Esophagus squamous epithelium (tissue), 5 donors: ENCODE measurements at places on chromosomes 2 and 18. TPM values are rescaled to one million over a fixed set of nuclear protein-coding genes. Genes with fewer than 3 reads are reported as not detected.

- DNase-seq: no peak
Observed at GRCh38 chr18:3671176-3671575, 221.2 kb downstream of the TGIF1 start.

- no peak for DNase-seq
Observed at GRCh38 chr18:58038063-58038462, 6.0 kb upstream of the NEDD4L start.

- no peak for DNase-seq
Observed at GRCh38 chr2:119288576-119288975, 64.9 kb downstream of the STEAP3 start.

DNA sequence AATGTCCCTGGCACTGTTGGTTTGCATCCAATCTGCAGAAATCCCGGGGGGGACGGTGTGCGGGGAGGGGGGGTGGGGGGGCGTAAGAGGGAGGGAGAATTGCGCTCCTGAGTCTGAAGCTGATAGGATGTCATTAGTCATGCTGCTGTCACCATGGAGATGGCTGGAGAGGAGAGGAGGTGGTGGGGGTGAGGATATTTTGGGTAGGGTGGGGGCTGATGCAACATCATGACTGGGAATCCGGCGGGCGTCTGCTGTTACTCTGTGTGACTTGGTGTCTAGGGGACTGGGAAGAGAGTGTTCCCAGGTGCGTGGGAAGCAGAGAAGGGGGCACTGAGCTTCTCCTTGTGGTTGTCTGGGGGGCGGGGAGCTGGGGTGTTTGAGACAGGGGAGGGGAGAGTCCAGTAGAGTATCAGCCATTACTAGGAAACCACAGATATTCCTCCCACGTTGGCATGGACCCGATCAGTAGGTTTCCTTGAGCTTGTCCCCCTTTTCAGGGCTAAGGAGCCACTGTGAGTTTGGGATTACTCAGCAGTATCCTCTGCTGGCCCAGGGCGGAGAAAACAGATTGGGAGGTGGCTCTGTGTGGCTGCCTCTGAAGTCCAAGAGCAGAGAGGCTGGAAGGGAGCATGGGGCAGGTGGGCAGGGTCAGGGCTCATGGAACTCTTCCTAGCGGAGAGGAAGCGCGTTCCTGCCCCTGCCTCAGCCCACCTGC, 18.9 kb downstream of the TET3 start:
- DNase-seq: no peak

DNA sequence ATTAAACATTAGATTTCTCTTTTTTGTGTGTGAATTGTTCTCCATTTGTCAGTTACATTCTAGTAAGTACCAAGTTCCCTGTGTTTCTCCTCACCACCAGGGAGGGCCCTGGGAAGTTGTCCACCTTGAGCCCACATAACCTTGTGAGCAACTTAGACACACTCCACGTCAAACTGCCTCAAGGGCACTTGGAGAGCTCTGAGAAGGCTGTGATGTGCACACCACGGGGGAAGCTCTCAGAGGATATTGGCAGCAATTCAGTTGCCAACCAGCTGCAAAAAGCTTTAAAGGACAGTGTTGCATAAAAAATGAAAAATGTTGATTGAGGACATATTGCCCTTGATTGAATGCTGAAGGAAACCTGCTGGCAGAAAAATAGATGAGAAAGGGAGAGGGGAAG, 743.6 kb downstream of the RNF144A start:
- no peak for DNase-seq

DNA sequence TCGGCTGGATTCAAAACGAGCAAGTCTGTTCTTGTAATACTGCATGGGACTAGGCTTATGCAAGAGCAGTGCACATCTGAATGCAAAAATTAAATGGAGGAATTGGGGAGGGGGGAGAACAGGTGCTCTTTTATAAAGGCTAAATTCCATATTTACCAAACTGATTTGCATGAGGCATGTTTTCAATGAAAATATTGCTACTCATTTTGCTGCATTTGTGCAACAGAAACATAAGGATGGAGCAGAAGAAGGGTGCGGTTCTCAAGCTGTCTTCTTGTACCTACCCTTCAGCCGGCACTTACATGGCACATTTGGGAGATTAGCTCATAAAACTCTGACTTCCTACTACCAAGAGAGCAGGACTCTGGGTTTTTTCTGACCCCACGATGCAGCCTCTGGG, 256.4 kb downstream of the CDCA7 start:
- DNase-seq: no peak

- no peak for DNase-seq
Observed at GRCh38 chr2:24618144-24618543, 127.1 kb downstream of the NCOA1 start.

DNA sequence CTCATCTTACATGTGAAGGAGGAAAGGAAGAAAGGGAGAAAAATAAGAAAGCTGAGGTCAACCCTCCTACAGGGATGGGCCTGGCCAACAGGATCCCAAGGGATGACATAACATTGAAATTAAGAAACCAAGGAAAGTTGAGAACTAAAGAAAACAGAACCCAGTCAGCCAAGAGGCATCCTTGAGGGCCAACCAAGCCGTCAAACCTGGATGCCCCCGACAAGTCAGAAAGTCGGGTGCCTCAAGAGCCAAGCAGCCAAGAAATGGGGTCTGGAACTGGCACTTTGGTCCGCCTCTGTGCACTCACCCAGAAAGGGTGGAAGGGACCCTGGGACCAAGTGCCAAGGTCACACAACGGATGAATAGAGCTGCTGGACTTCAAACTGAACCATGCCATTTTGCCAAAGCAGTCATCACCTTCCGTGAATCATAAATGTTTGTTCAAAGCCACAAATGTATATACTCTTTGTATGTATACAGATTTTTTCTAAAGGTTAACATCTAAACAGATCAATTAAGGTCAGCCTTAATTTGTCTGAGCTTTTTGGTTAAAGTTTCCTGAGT, 27.0 kb upstream of the PTPN4 start:
- no peak for DNase-seq

- no peak for DNase-seq
Observed at GRCh38 chr2:172052000-172052983, 33.0 kb upstream of the DLX1 start.

DNA sequence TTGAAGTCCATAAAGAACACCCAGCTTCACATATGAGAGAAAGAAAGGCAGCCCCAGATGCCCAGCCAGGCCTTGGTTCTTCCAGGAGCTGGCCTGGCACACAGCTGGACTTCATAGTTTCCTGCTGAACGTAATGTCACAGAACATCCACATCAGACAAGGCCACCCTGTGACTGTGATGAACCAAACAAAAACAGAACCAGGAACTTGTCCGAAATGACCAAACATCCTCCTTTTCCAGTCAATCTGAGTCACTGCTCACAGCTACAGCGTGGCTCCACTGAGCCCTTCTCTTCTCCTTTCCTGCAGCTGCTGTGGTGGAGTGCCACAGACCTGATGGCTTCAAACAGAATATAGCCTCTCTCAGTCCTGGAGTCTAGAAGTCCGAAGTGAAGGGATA, 45.4 kb upstream of the PAPOLG start:
- DNase-seq: no peak

DNA sequence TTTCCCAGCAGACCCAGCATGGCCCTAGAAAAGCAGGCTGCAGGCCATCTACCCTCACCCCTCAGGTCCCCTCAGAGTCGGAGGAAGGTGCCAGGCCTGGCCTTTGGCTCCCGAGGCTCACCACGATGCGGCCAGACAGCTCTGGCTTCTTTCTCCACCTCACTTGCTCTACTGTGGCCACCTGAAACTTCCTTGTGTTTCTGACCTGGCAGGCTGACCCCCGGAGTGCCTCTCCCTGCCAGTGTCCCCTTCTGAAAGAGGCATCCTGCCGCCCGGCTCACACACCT, 375.0 kb upstream of the HS6ST1 start:
- DNase-seq: no peak

DNA sequence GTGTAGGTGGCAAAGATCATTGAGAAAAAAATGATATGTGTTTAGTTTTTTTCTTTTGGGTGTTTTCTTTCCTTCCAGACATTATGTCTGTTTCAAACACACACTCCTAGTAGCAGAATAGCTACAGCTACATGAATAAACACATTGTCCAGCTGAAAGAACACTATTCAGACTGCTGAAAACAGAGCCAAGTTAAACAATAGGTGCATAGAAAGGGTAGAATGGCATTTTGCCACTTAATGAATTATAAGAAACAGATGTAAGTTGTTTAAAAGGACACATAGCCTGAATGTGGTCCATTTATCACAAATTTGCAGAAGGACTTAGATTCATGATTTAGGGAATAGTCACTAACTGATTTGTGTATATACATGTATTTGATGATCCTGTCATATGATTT, 20.1 kb downstream of the CTLA4 start:
- no peak for DNase-seq

DNA sequence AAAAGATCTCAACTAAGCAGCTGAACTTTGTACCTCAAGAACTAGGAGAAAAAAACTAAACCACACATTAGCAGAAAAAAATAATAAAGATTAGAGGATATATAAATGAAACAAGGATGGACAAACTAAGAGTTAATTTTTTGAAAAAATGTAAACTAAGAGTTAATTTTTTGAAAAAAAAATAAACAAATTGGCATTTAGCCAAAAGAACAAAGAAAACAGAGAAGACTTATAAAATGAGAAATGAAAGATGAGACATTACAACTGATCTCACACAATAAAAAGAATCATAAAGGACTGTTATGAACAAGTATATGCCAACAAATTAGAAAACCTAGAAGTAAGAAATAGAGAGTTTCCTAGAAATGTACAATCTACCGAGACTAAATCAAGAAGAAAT, 859.2 kb upstream of the GYPC start:
- no peak for DNase-seq

- no peak for DNase-seq
Observed at GRCh38 chr2:4265936-4266335, 562.6 kb downstream of the DCDC2C start.

Gene CFAP65
- 0.19 TPM for total RNA-seq

Gene SALL3
- not detected for total RNA-seq

Gene SIX3
- total RNA-seq: not detected

Gene IRS1
- total RNA-seq: 12.1 TPM

Gene RAB6C
- not detected for total RNA-seq

Gene CXCR4
- 5.7 TPM for total RNA-seq

Gene ABCG8
- total RNA-seq: not detected

Gene ALPI
- total RNA-seq: not detected

Gene DNAJB2
- 34.1 TPM for total RNA-seq

Gene IHH
- total RNA-seq: not detected

Gene GREB1
- 0.09 TPM for total RNA-seq
